Dermis blood vessel endothelial cell (primary cell): ENCODE measurements at places on chromosomes 7 and 10. TPM values are rescaled to one million over a fixed set of nuclear protein-coding genes. Genes with fewer than 3 reads are reported as not detected.

The ITPRID1 gene
- total RNA-seq = not detected in 2 replicates

The MRLN gene
- not detected in 2 replicates for total RNA-seq

The C7orf25 gene
- 5.4 and 8.0 TPM in 2 replicates for total RNA-seq

The LRGUK gene
- total RNA-seq = 0.05 and 0.17 TPM in 2 replicates

The OR13A1 gene
- total RNA-seq = not detected in 2 replicates

The PNLIP gene
- not detected in 2 replicates for total RNA-seq

The CYP3A7 gene
- total RNA-seq = not detected in 2 replicates

The AKR1D1 gene
- not detected in 2 replicates for total RNA-seq

The GPER1 gene
- 1.0 and 2.0 TPM in 2 replicates for total RNA-seq

The FAM149B1 gene
- 26.0 and 26.9 TPM in 2 replicates for total RNA-seq

The RADIL gene
- 3.9 and 4.1 TPM in 2 replicates for total RNA-seq

The TYSND1 gene
- 6.8 and 7.1 TPM in 2 replicates for total RNA-seq

- peak; percentile 60 for DNase-seq
Measured at GRCh38 chr7:43905956-43906330, 453 bp downstream of the URGCP start.

GRCh38 chr7:28587211-28587610, 174.9 kb downstream of the CREB5 start:
- no peak for DNase-seq

DNA sequence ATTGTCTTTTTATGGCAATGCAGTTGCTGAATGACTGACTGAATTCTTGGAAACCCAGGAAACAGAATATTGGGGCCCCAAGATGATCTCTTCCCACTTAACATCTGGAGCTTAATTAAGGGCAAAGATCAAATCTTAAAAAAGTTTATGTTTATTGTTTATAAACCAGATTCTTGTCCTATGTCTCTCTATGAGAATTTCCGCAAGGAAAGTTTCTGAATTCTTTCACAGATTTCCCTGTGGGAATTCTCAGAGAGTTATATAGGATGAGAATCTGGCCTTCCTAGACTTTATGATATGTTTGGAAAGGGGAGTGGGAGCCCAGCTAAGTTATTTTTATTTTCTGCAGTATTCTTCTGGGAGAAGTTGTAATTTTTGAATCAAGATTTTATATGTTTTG, 166.3 kb downstream of the RNLS start:
- no peak for DNase-seq

DNA sequence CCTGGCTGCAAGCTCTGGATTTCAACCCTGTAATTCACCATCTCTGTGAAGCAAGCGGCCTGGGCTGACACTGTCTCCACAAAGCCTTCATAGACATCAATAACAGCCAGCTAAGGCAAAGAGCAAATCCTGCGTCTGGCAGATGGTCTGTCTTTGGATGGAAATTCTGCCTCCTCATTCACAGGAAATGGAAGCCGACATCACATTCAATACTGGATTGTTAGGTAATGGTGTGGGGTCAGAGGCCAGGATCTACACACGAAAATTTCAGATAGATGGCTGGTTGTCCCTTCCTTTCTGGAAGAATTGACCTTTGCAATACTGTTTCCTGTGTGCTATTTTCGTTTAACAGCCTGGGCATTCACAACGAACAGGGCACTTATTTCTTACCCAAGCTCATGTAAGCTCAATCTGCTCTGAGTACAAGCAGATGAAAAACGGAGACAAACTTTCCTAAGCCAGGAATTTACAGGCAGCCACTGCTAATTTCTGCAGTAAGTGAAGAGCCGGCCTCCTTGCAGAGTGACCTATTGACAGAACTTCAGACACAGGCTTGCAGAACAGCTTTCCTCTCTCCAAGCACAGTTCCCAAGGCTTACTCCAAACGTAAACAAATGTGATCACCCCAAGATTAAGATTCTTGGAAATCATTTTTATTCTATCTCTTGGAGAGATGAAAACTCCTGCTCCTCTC, 3.1 kb upstream of the ADAM12 start:
- DNase-seq = peak; percentile 7

GRCh38 chr7:47217570-47218360, 364.1 kb downstream of the TNS3 start:
- no peak for DNase-seq

GRCh38 chr10:108385963-108386362, 1221.5 kb upstream of the SORCS1 start:
- no peak for DNase-seq

DNA sequence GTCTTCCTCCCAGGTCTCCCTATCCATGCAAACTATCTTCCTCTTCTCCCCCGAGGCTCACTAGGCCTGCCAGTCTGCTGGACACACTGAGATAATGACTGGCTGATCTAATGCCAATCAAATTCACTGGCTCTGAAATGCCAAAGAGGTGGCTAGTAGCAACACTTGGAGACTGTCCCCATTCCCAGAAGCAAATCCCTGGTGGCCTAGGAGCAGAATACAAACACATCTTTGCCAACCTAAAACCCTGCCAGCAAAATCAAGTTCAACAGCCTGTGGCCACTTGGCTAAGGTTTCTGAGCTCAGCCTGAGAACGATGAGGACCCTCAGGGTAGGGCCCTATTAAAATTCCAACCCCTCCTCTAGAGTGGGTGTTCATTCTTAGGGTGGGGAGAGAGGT, 46.6 kb downstream of the SH3PXD2A start:
- DNase-seq = no peak

DNA sequence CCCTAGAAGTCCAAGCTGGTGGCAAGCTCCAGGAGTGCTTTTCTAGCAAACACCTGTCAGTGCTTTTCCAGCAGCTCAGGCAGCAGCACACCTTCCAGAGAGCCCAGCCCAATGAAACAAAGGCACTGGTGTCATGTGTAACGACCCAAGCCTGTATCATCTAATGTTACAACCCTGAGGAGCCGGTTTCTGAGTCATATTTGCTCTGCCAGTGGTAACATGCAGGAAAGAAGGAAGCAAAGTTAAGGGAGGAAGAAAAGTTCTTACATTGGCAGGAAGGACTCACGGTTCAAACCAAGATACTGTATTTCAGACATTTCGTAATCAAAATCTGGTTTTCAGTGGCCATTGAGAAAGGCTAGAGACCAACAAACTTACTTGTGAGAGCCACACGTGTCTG, at the start of gene ANKRD22:
ANKRD22 (minus strand) TSS at position 139 of the 400 bp plus-strand sequence. CDS start 237 bp downstream, outside the sequence.
- no peak for DNase-seq

GRCh38 chr10:118571123-118571522, 24.3 kb downstream of the PRLHR start:
- no peak for DNase-seq

DNA sequence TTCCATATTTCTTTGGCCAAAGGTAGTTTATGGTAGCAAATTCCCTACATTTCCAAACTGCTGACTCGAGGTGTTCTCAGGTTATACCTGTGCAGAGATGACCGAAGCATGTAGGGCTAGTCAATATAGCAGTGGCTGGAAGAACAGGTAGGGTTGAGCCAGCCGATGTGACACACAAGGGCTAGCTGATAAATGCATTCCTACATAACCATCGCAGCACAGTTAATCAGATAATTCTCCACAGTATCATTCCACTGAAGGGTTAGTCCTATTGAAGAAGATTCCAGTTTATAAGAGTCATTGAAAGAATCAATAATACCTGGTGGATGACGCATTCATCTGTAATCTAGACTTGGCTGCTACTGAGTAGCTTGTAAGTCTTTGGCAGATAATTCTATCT, 220.0 kb downstream of the KIF20B start:
- DNase-seq = no peak

DNA sequence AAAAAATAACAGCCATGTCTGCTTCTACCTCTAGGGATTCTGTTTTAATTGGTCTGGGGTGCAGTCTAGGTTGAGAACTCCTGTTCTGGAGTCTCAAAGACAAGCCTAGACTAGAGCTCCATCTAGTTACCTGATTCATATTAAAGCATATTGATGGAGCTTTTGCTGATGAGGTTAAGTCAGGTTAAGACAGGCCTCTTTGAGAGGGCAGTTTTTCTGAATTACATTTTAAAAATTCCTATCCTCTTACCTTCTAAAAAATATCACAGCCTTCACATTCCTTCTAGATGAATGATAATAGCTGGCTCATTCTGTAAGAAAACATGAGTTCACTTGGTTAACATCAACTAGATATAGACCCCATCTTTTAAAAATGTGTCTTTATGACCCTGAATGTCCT, 28.9 kb downstream of the MGAM start:
- DNase-seq = no peak

DNA sequence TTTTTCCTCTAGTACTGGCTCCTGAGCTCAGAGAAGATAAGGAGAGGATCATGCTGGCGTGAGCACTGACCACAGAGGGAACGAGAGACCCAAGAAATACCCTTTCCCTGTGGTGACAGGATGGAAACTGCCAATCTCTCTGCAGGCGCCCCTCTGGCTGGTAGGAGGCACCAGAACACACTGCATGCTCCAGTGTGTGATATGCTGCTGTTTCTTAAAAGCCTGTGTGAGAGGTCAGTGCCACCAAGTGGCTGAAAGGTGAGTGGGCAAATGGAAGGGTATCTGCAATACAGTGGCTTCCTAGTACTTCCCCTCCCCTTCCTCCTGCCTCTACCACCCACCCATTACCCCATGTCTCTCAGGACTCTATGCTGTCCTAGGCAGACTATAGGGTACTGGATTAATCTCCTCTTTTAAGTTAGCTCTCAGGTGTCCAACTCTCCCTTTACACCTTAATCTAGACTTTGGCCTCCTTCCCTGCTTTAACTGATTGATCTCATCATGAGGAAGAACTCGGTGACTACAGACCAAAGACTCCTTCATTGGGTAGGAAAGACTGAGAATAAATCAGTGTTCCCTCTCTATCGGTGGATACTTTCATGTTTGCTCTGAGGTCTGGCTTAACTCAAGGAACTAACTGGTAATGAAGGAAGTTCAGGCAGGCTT, 283.6 kb downstream of the ADRA2A start:
- DNase-seq = peak; percentile 1

DNA sequence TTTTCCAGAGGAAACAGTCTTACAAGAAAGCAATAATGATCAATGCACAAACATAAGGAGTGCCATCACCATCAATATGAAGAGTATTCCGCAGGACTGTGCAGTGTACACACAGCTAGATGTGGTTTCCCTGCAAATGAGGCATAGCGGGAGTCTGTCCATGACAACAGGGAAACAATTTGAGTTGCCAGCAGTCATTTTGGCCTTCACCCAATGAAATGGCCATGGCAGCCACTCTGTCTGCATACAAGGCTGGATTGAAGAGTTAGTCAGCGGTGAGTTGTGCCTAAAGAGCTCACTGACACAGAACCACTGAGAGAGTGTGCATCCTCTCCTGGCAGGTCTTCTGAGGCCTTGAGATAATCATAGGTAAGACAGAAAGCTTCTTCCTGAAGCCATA, 303.3 kb downstream of the IPMK start:
- no peak for DNase-seq

DNA sequence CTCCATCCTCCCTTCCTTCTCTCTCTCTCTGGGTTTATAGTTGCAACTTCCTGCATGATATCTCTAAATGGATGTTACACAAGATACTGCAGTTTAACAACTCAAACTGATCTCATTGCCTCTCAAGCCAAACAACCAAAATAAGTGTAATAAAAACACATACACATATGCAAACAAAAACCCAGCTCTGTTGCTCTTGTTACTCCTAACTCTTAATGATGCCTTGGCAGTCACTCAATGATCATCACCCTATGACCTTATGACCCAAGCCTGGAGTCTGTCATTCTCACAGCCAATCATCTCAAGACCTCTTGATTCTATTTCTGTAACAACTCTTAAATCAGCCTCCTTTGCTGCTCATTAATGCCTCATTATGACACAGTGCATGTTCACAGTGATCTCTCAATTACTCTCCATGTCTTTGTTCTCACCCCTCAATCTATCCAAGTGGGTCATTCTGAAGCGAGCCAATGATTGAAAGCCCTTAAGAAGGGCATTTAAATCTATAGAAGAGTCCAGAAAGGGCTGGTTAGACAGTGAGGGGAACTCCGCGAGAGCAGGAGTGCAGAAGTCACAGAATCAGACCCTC, 210.9 kb downstream of the INHBA start:
- no peak for DNase-seq

GRCh38 chr7:39647816-39648215, 24.4 kb downstream of the RALA start:
- no peak for DNase-seq

DNA sequence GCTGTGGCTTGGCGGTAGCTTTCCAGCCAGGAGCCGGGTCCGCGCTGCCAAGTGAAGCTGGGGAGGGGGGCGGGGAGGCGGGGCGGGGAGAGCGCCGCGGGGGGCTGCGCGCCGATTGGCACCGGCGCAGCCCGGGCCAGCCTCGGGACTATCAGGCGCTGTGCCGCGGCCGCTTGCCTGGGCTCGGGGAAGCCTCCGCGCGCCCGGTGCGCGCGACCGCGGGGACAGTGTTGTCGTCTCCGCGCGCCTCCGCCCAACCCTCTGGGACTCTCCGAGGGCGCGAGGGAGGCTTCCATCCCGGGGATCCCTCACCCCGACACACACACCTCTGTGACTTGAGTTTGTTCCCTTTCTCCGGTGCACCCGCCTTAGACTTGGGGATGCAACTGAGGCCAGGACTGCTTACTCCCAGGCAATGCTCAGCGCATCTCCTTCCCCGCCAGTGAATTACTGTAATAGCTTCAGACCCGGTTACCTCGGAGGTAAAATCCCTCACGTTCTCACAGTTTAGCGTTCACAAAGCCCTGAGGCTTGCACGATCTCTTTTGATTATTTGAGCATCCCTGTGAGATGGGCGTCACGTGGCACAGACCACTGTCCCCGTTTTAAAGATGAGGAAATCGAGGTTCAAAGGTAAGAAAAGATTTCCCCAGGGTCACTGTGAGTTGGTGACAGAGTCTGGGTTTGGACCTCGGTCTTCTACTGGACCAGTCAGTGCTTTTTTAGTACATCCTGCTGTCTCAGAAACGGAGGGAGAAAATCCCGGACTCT, at the start of gene NKX1-2:
NKX1-2 (minus strand) TSS at position 24 of the 771 bp plus-strand sequence. CDS start 92 bp downstream, outside the sequence.
- DNase-seq = no peak

- DNase-seq = no peak
Measured at GRCh38 chr7:24025094-24025493, 258.9 kb upstream of the NPY start.

DNA sequence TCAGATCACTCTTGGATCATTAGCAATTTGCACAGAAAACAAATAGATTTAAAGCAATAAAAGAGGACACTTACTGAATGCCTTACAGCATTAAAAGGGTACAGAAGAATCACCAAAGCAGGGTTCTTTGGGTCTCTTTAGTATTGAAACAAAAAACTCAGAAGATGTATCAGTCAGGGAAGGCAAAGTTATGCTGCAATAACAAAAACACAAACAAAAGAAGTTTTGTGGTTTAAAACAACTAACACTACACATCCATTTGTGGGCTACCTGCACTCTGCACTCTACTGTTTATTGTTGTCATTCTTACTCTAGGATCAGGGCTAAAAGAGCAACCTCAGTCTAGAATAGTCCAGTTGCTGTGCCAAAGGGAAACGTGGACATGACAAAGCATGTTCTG, 216.4 kb downstream of the GPAM start:
- DNase-seq = no peak

DNA sequence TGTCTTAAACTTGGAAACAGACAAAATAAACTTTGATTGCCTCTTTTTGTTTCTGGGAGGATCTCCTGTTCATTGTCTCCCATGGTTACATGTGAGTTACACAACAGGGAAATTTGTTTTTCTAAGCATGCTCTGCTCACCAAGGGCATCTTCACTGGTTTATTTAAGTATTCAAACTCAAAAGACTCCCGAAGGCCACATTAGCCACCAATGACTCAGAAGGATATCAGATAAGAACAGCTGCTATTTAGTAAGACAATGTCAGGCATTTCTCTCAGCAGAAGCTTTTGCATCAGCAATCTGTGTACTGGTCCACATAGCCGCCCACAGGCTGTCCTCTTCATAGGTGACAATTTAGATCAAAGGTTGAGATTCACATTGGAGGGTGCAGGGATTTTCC, 19.3 kb downstream of the OR6B1 start:
- peak; percentile 54 for DNase-seq
